ENCODE measurements at places on chromosomes 4 and X.

- no peak for DNase-seq
These were observed 92.5 kb downstream of the PPEF1 start for GRCh38 chrX:18799911-18800310.

DNA sequence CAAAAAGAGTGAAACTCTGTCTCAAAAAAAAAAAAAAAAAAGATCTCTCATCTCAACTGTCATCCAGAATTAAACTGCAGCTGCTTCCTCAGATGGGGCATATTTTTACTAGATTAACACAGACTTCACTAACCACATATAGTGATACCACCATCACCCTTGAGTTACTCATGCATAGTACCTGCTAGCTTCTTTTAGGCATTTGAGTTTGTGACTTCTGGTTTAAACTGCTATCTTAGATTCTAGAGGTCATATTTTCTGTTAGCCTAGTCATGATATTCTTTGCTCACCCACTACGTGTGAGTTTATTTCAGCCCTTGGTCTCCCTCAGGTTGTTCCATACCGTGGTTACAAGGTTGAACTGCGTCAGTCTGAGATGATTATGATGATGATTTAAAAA, 154.9 kb upstream of the BMP3 start:
- DNase-seq, result no peak

DNA sequence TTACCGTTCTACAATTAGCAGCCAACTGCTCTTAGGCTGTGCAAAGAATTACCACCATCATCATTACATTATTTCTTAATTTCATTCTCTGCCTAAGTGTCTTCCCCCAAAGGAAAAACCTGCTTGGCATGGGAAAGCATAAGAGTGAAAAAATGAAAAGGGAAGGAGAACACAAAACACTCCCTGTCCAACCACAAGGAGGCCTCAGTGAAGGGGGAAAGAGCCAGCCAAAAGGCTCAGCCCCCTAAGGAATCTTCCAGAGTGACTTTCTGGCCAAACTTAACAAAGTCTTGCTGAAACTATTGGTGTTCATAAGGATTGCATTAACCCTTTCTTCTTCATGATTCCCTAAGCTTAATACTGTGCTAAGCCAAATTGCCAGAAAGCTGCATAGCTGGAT, 287.4 kb downstream of the SMARCA1 start:
- peak; percentile 30 for DNase-seq

GRCh38 chr4:48742412-48742811, 37.7 kb downstream of the FRYL start:
- no peak for DNase-seq

- DNase-seq, result no peak
These were observed 10.3 kb upstream of the FGFBP1 start for GRCh38 chr4:15948826-15949225.

GRCh38 chr4:150960818-150961217, 54.3 kb downstream of the LRBA start:
- DNase-seq, result no peak

DNA sequence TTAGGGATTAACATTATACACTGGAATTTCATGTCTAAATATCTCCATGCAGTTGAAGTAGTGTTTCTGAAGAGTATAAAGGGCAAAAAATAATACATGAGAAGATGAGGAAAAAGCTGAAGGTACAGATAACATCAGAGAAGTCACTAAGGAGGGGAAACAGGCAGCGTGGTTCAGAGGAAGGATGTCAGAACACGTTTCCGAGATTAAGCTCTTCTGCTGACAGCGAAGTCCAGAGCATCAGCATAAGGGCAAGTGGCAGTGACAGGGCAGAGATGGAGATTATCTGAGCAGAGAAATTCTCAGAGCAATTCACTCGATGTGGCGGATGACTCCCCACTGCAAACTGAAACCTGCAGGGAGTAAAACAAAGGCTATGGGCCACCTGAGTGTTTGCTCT, 443.2 kb upstream of the FRG1 start:
- no peak for DNase-seq

- DNase-seq, result no peak
These were observed 81.9 kb upstream of the LRPAP1 start for GRCh38 chr4:3613967-3614730.

DNA sequence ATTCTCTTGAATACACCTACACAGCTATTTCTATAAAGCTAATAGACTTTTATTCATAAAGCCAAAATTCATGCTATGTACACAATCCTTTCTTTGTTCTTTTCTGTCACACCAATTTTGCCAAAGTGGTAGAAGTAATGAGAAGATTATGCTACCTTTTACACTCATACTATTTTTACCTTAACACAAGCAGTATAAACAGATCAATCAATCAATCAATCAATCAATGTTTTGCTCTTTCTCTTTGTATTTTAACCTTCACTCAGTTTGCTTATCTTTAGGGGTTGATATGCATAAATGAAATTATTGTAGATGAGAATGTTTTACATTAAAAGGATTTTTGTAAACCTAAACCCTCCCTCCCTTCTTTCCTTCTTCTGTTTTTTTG, 878.6 kb downstream of the RAPGEF2 start:
- DNase-seq, result no peak

- DNase-seq, result no peak
These were observed 13.2 kb downstream of the IQSEC2 start for GRCh38 chrX:53268173-53268572.

DNA sequence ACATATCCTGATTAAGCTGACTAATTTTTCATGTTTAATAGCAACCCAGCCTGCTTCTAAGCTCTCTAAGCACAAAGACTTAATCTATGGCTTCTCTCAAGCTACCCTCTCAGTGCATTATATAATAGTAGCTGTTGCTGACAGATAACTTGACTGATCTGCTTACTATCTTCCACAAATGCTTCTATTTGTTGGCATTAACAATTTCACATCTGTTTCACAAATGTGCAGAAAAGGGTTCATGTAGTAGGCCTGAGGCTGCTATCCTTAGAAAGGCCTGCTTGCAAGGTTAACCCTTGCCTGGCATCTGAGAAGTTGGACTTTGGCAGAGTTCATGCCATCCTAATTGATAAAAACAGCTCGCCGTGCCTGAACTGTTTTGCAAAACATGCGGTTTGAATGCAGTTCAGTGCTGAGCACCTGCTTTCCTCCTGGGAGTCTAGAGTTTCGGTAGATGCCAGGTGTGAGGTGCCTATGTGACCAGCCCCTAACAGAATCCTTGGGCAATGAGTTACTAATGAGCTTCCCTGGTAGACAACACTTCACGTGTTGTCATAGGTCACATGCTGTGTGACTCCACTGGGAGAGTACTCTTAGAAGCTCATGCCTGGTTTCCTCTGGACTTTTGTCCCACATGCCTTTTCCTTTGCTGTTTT, 68.4 kb downstream of the NSG1 start:
- no peak for DNase-seq

DNA sequence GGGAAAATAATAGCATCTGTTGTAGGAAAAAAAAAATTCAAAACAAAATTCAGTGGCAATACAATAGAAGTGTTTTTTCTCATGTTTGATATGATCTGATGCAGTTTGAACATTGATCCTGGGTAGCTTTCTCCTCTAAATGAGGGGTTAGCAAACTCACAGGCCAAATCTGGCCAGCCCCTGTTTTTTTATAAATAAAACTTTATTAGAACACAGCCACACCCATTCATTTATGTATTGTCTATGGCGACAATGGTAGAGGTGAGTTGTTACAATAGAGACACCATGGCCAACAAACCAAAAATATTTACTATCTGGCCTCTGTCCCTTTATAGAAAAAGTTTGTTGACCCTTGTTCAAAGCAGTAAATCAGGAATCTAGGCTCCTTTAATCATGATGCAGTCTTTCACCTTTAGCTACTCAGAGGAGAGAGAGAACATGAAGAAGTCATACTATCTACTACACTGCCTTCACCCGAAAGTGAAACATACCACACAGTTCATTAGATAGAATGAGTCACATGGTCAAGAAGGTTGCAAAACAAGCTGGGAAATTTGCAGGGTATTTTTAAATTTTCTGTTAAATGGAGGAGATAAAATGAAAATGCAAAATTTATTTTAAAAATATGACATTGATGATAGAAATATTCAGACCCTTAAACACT, 186.6 kb upstream of the MAOA start:
- no peak for DNase-seq
